BJ (cell line): ENCODE measurements at places on chromosomes 1 and 21.

DNA sequence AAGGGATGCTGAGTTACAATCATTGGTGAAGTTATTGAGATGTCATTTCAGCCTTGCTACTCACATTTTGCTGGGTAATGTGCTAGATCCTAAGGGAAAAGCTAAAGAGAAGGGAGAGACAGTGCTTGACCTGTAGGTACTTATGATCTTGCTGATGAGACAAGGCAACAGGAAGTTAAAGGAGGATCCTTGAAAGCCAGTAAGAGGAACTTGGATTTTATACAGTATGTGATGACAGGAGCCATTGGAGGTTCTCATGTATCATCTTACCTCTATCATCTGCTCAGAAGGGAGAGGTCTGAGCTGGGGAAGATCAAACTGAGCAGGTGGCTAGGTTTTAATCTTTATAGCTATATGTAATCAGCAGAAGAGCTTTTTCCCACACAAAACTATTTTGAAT lies 6.3 kb downstream of the APOBEC4 start:
- no peak for DNase-seq

- no peak for DNase-seq
Measured at GRCh38 chr1:16459352-16459925, 18.9 kb downstream of the NECAP2 start.

DNA sequence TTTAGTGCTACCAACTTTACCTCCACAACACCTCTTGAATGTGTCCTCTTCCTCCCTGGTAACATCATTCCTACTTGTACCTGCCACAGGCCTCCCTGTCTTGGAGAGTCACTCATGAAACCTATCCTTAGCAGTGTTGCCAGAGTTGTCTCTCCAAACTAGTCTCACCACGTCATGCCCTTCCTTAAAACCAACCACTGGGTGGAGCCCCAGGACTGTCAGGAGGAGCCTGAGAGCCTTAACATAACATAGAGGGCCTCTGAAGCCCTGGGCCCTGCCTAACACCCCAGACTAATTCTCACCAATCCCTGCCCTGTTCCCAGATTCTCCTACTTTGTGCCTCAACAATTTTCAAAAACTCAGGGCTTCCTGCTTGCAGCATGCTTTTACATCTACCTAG lies 65.3 kb downstream of the ZNF697 start:
- no peak for DNase-seq

DNA sequence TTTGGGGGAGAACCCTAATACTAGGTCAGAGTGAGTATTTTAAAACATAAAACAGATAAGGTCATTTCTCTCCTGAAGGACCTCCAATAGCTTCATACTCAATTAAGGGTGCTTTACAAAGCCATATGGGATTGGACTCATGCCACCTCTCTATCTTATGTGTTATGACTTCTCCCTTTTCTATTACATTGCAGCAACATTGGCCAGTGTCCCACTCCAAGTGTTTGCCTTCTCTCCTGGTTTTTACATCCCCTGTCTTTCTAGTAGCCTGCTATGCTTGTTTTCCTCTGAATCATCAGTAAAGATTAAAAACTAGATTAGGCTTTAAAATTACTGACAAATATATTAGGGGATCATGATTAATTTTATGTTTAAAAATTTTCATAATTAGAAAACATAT lies 66.6 kb downstream of the SCMH1 start:
- DNase-seq, result no peak

GRCh38 chr1:175600721-175601440 lies 142.5 kb downstream of the TNR start:
- no peak for DNase-seq

GRCh38 chr1:181219938-181220337 lies 131.4 kb downstream of the IER5 start:
- DNase-seq, result no peak

GRCh38 chr1:110433803-110434202 lies 17.1 kb upstream of the PROK1 start:
- no peak for DNase-seq

- peak; percentile 37 for DNase-seq
Measured at GRCh38 chr1:222090103-222090502, 348.2 kb upstream of the DUSP10 start.
